Thoracic aorta (tissue), 2 donors: ENCODE measurements at places on chromosomes 5 and 9.

DNA sequence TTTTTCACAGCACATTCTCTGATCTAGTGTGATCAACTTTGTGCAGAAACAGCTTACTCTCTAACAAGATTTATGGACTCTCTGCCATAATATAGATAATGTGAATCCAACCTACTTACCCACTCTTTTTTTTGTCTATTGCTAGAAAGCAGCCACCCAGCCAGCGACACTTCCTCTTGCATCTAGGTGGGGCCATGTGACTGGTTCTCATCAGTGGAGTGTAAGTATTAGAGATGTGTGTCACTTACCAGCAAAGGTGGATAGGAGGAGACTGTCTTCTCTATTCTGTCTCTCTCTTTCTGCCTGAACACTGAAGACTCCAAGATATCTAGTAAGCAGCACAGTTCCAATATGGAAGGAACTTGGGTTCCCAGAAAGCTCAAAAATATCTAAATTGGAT, 174.8 kb downstream of the MCTP1 start:
- no peak for DNase-seq
- H3K4me1 ChIP-seq = no peaks in the 10 kb centered on the region
- no peak overlapping the region for H3K27ac ChIP-seq
- H3K27me3 ChIP-seq = no peaks in the 10 kb centered on the region

- no peaks in the 10 kb centered on the region for H3K36me3 ChIP-seq
- no peaks in the 10 kb centered on the region for H3K27me3 ChIP-seq
- no peak overlapping the region for H3K4me3 ChIP-seq
- no peaks in the 10 kb centered on the region for H3K4me1 ChIP-seq
Measured at GRCh38 chr5:68884883-68885282, 208.9 kb upstream of the SLC30A5 start.

DNA sequence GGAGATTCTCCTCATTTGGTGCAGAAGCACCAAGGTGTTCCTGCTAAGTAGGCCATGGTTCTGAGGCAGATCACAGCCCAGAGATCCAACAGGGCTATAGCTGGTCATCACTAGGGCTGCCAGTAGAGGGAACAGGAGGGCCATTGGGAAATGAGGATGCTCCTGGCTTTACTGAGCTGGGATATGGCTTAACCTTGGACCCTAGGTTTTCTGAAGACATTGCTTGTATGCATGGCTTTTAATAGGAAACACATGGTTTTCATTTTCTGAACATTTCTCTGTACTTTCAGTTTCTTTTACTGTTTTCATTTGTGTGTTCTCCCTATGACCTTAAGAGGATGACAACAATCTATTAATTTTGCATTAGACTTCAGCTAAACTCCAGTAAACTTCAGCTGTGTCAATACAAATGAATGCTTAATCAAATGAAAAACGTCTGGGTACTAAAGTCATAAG, at the start of gene IFNW1:
IFNW1 (minus strand) TSS at position 406 of the 456 bp plus-strand sequence; CDS start at position 144, 262 bp downstream.
- DNase-seq = no peak
- H3K4me1 ChIP-seq = no peaks in the 10 kb centered on the region
- no peak within 1 kb of the TSS for H3K27ac ChIP-seq
- no peaks in the 10 kb centered on the region for H3K36me3 ChIP-seq

DNA sequence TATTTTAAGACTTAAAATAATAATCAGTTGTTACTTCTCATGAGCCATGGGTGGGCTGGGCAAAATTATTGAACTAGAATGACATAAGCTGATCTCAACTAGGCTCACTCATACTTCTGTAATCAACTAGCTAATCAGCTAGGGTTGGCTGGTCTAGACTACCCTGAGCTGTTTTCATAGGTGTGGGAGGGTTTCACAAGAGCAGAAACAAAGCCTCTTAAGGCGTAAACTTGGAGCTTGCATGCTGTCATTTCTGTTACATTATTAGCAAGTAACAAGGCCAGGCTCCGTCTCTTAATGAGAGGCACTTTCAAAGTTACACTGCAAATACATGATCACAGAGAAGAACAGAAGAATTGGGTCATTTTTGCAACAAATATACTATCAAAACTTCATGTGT, 57.2 kb upstream of the GHR start:
- no peak overlapping the region for H3K27ac ChIP-seq
- H3K4me1 ChIP-seq = peaks cover under 1% of the 10 kb centered on the region
- no peaks in the 10 kb centered on the region for H3K36me3 ChIP-seq
- no peak for DNase-seq
- H3K27me3 ChIP-seq = no peaks in the 10 kb centered on the region

GRCh38 chr5:67454957-67455561, 258.5 kb upstream of the CD180 start:
- no peaks in the 10 kb centered on the region for H3K4me1 ChIP-seq
- H3K27me3 ChIP-seq = no peaks in the 10 kb centered on the region
- no peak overlapping the region for H3K27ac ChIP-seq
- no peak for DNase-seq
- no peaks in the 10 kb centered on the region for H3K36me3 ChIP-seq

DNA sequence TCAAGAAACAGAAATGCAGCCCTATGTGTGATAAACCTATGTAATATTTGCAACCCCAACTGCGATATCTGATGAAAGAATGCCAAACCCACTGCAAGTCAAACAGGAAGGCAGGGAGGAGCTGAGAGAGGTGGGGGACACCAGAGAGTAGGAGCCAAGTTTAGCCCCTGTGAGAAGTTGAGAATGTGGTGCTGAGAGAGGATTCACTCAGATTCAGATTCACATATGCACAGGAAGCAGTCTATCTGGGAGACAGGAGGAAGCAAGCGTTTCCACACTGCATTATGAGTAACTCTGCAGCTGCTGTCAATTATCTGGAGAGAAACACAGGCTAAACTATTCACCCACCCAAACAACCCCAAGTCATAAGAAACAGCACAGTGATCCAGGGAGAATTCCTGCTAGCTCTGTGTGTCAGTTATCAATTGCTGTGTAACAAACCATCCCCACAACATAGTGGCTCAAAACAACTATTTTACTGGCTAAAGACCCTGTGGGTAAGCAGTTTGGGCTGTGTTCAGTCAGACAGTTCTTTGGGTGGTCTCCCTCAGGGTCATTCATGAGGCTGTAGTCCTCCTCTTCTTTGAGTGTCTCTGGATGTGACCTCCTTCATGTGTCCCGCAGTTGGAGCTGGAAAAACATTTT, 161.9 kb upstream of the RAI14 start:
- no peak for DNase-seq
- H3K4me3 ChIP-seq = no peak overlapping the region
- H3K36me3 ChIP-seq = no peaks in the 10 kb centered on the region
- peaks cover 32% of the 10 kb centered on the region for H3K4me1 ChIP-seq
- H3K27ac ChIP-seq = peak overlapping the region; percentile 45
- H3K27me3 ChIP-seq = no peaks in the 10 kb centered on the region

DNA sequence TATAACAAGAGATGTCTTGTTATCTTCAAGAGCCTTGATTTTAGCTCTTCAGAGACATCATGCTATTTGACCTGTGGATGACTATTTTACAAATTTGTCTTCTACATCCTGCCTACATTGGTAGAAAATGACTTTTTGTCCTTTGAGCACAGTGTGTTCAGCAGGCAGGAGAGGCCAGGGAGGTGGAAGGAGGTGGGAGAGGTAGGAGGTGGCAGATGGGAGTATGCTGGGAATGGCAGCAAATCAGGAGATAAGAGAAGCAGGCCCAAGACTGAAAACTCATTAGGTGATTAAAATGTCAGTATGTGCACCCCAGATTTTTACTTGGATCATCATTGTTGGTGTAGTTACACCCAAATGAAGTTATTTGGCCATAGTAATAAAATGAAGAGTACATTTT, 44.1 kb downstream of the PTPN3 start:
- H3K4me1 ChIP-seq = no peaks in the 10 kb centered on the region
- DNase-seq = no peak
- H3K36me3 ChIP-seq = peaks cover 16% of the 10 kb centered on the region
- H3K27ac ChIP-seq = no peak overlapping the region

GRCh38 chr9:92720209-92720765, 44.3 kb downstream of the BICD2 start:
- H3K4me3 ChIP-seq = no peak overlapping the region
- peaks cover 56% of the 10 kb centered on the region for H3K36me3 ChIP-seq

- no peaks in the 10 kb centered on the region for H3K36me3 ChIP-seq
- H3K27me3 ChIP-seq = no peaks in the 10 kb centered on the region
- H3K27ac ChIP-seq = peak overlapping the region; percentile 87
- no peak overlapping the region for H3K4me3 ChIP-seq
Measured at GRCh38 chr9:113488071-113488470, 24.5 kb downstream of the RGS3 start.

DNA sequence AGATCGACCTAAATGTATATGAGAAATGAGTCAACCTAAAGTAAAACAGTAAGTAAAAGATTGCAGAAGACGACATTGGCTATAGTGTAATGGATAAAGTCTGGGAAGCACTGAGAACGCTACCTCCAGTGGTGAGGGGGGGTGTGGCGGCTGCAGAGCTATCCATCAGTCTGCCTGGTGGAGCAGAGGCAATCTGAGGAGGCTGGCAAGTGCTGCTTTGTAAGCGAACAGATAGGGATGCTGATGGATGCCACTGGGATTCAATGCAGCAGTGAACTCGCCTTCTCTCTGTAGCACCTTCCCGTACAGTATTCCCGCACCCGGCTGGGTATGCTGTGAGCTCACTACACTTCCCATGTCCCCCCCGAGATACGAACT, 261.5 kb downstream of the NSG2 start:
- H3K27ac ChIP-seq = no peak overlapping the region
- H3K27me3 ChIP-seq = no peaks in the 10 kb centered on the region
- H3K36me3 ChIP-seq = no peaks in the 10 kb centered on the region
- DNase-seq = no peak

GRCh38 chr9:6367128-6367890, 39.1 kb downstream of the TPD52L3 start:
- no peak for DNase-seq
- H3K27me3 ChIP-seq = no peaks in the 10 kb centered on the region
- no peak overlapping the region for H3K4me3 ChIP-seq

- H3K4me1 ChIP-seq = peaks cover 49% of the 10 kb centered on the region
- H3K36me3 ChIP-seq = no peaks in the 10 kb centered on the region
- H3K27ac ChIP-seq = no peak overlapping the region
- H3K27me3 ChIP-seq = no peaks in the 10 kb centered on the region
- H3K4me3 ChIP-seq = no peak overlapping the region
Measured at GRCh38 chr9:37927132-37927531, 23.2 kb upstream of the SLC25A51 start.

DNA sequence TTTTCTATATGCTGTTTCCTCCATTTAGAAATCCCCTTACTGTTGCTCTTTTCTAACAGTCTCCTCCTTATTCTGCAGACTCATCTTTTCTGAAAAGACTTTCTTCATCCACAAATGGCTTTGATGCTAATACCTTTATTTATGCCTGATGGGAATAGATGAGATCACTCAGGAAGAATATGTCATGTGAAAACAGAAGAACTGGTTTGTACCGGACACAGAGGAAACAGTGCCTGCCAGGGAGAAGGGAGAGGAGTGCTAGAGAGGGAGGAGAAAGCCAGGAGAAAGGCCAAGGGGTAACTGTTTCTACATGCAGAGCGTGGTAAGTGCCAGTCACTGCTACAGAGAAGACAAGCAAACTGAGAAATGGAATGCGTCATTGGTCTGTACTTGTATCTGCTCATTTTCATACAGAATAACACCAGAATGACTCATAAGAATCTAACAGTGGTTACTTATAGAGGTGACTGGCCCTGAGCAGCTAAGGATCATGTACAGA, 45.9 kb upstream of the PJA2 start:
- H3K4me1 ChIP-seq = peaks cover 29% of the 10 kb centered on the region
- no peaks in the 10 kb centered on the region for H3K27me3 ChIP-seq
- peak overlapping the region; percentile 51 for H3K4me3 ChIP-seq
- no peaks in the 10 kb centered on the region for H3K36me3 ChIP-seq
- peak; percentile 11 for DNase-seq

GRCh38 chr5:28543473-28544098, 1505.2 kb upstream of the CDH9 start:
- no peak overlapping the region for H3K4me3 ChIP-seq
- H3K27me3 ChIP-seq = no peaks in the 10 kb centered on the region
- no peak for DNase-seq
- no peaks in the 10 kb centered on the region for H3K36me3 ChIP-seq
- no peak overlapping the region for H3K27ac ChIP-seq

- H3K27ac ChIP-seq = peak overlapping the region; percentile 71
- H3K36me3 ChIP-seq = no peaks in the 10 kb centered on the region
- peaks cover 4% of the 10 kb centered on the region for H3K4me1 ChIP-seq
Measured at GRCh38 chr5:146667633-146668272, 151.8 kb upstream of the GPR151 start.

- no peak for DNase-seq
- H3K36me3 ChIP-seq = peaks cover 48% of the 10 kb centered on the region
- H3K4me3 ChIP-seq = no peak overlapping the region
- H3K4me1 ChIP-seq = peaks cover 1% of the 10 kb centered on the region
Measured at GRCh38 chr9:129828051-129828450, 4.1 kb upstream of the TOR1A start.

DNA sequence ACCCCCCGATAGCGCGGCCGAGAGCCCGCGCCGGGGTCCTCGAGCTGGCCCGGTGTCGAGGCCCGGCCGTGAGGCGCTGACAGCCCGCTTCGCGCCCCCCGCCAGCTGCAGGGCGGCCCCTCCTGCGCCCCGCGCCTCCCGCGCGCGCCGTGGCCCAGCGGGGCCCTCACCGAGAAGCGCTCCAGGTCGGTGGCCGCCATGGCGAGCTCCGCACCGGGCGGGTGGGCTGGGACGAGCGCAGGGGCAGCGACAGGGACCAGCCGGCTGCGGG, 166 bp downstream of the SEPTIN8 start:
- DNase-seq = no peak
- no peaks in the 10 kb centered on the region for H3K27me3 ChIP-seq
- no peaks in the 10 kb centered on the region for H3K36me3 ChIP-seq
- peak overlapping the region; percentile 85 for H3K27ac ChIP-seq
- peak overlapping the region; percentile 82 for H3K4me3 ChIP-seq

DNA sequence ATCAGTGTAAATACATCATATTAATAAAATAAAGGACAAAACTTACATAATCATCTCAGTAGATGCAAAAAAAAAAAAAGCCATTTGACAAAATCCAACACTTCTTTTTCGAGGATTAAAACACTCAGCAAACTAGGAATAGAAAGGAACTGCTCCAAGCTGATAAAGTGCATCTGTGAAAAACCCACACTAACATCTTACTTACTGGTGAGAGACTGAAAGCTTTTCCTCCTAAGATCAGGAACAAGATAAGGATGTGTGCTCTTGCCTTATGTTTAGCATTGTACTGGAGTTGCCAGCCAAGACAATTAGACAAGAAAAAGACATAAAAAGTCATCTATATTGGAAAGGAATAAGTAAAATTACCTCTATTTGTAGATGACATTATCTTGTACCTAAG, 120.2 kb upstream of the SAP30L start:
- no peak for DNase-seq
- H3K27ac ChIP-seq = no peak overlapping the region
- H3K36me3 ChIP-seq = no peaks in the 10 kb centered on the region
- no peak overlapping the region for H3K4me3 ChIP-seq
- no peaks in the 10 kb centered on the region for H3K27me3 ChIP-seq
